ENCODE measurements at places on chromosomes 3 and 15.

DNA sequence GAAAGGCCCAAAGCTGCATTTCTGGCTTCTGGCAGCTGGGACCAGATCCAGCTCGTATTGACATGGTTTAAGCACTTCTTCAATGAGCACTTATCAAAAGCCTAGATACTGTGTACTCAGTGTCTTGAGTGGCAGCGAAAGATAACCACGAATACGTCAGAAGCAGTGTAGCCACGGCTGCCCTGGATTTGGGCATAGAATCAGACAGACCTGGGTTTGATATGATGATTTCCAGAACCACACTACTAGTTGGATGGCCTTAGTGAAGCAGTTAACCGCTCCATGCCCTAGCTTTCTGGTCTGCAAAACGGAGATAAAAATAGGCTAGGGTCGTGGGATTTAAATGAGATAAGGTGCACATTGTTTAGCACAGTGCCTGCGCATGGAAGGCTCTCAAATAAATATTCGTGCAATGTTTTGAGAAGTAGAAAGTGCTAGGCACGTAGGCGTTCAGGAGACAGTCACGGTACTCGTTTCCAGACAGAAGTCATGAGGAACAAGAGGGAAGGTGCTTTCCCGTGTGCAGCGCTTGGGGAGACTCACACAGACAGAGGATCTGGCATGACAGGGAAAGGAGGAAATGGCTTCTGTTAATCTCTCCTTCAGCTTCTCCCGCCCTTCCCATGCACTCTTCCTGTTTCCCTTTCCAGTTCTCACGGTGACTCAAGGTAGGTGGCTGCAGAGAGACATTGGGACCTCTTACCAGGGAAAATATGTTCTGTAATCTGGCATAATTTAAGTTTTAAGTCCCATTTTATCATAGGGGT, 70.3 kb downstream of the CCNL1 start:
- DNase-seq = no peak

- DNase-seq = peak; percentile 92
Observed at GRCh38 chr3:14431917-14432834, 29.8 kb downstream of the SLC6A6 start.

GRCh38 chr15:31528846-31529245, 202.2 kb downstream of the KLF13 start:
- DNase-seq = no peak

GRCh38 chr3:157156837-157157635, 2.9 kb downstream of the CCNL1 start:
- DNase-seq = peak; percentile 59

GRCh38 chr3:31196261-31196660, 301.8 kb upstream of the GADL1 start:
- no peak for DNase-seq

- peak; percentile 69 for DNase-seq
Observed at GRCh38 chr15:64865998-64866520, 24.3 kb downstream of the PLEKHO2 start.

GRCh38 chr3:179861292-179861691, 175.4 kb downstream of the PEX5L start:
- no peak for DNase-seq

- DNase-seq = peak; percentile 61
Observed at GRCh38 chr3:141828890-141829289, 47.6 kb upstream of the ATP1B3 start.

DNA sequence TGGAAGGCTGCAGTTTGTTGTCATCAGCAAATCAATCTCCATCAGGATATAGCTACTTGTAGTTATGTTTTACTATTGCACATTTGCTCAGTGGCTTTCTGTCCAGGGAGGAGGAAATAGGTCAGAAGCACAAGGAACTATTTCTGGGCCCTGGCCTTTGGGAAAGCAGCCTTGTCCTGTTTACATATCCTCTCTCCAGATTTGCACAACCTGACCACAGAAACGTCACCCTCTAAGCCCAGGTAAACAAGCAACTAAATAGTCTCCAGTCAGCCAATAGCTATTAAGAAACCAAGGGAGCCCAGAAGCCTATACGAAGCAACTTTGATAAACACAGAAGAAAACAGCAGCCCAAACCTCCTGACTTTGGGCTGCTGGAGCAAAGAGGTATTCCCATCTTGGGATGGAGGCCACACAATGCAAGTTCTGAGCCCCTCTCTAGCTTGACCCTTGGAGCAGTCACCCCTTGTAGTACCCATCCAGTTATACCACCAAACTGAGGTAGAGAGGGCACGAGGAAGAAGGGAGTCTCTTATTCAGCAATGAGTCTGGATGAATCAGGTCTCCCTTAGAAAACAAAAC, 2.3 kb upstream of the FEM1B start:
- no peak for DNase-seq

DNA sequence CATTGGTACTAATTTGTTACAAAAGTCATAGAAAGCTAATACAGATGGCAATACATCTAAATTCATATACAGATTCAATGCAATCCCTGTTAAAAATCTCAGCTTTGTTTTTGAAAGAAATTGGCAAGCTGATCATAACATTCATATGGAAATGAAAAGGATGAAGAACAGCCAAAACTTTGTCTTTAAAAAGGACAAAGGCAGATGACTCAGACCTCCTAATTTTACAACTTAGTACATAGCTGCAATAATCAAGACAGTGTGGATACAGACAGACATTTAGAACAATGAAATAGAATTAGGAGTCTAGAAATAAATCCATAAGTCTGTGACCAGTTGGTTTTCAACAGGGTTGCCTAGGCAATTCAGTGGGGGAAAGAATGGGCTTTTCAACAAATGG, 63.3 kb downstream of the AQP9 start:
- peak; percentile 76 for DNase-seq

GRCh38 chr3:119619094-119619493, 21.4 kb downstream of the PLA1A start:
- DNase-seq = no peak

DNA sequence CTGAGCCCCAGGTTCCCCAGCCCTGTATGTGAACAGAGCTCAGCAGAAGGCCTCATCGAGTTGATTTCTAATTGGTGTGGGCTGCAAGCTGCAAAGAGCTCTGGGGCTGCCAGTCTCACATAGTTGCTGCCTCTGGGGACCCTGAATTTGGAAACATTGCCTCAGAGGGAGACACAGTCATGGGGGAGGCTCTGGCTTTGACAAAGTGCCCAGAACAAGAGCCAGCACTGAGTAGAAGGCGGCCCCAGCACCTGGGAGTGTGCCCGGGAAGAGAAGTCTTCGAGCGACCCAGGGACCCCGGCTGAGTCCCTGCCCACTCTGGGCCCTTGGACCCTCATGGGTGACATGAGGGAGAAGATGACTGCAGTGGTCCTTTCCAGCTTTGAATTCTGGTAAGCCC, 7.3 kb downstream of the NTRK3 start:
- peak; percentile 12 for DNase-seq

- no peak for DNase-seq
Observed at GRCh38 chr3:23448998-23449537, 245.9 kb downstream of the UBE2E2 start.

DNA sequence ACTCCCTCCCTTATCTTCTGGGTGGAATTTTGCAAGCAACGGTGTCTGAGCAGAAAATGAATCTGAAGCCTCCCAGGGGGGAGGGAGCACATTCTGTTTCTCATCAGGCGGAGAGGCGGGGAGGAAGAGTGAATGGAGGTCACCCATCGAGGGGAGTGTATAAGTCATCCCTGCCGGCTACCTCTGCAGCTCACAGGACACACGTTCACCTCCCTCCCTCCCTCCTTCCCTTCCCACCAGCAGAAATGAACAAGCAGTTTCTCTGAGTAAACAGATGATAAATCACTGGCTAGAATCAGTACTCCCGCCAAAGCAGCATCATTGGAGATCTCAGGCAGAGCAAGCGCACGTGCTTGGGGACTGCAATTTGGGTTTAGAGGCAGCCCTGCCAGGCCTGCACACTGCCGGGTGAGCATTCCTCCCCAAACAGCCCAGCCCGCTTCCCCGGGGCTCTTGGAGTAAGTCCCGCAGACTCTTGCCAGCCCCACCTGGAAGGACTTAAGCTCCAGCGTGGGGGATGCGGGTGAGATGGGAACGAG, 38.3 kb downstream of the CPN2 start:
- peak; percentile 65 for DNase-seq

DNA sequence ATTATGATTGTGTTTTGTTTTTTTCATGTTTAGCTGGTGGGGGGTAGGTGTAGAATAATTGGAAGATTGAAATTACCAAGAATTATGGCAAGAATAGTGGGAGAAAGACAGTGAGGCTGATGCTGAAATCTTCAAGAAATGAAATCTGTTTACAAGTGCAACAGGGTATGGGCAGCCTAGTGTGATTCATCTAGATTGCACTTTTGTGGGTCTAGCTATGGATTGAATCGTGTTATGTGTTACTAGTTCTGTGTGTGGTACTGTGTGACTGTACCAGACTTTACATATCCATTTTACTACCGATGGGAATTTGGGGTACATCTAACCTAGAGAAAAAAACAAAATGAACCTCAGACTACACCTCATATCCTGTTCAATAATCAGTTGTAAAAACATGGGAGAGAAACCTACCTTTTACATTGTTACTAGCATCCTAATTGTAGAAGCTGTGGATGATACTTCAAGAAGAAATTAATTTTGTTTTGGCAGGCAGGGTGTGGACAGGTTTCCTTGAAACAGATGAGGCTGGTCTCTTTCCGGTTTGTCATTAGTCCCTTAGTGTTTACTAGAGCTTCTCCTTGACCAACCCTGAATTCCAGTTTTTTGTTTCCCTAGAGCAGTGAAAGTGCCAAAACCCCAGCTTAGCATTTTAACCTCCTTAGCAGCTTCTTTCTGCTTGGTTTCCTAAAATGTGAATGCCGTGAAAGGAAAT, 47.9 kb downstream of the OPA1 start:
- DNase-seq = peak; percentile 53

DNA sequence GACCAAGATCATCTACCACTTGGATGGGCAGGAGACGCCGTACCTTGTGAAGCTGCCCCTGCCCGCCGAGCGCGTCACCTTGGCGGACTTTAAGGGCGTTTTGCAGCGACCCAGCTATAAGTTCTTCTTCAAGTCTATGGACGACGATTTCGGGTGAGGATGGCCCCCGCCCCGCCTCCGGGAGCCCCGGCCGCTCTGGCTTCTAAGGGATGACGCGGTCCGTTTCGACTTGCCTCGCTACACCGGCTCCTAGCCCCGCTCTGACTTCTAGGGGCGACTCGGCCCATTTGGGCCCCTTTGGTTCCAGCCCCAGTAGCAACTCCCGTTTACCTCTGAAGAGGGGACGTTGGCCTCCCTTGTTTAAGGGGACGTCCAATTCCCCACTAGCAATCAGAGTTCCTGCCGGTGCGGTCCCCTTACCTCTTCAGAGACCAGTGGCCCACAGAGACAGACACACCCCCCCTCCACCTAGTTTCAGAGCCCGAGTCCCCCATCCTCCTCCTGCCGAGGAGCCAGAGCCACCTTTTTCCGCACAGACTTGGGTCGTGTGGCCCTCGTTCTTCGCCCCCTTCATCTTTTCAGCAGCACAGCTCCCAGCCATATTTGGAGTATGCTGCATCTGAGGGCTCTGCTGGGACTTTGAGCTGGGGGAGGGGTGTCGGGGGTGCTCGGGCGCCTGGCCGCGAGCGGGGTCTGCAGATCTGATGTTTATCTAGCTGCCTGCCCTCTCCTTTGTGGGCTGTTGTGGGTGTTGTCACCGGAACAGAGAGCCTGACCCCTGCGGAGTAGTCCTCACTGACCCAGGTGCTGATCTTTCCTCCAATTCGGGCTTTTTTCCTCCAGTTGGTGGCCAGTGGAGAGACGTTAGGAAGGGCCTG, 706 bp downstream of the DVL3 start:
- DNase-seq = peak; percentile 76

- no peak for DNase-seq
Observed at GRCh38 chr3:14933820-14934425, 13.5 kb upstream of the NR2C2 start.

DNA sequence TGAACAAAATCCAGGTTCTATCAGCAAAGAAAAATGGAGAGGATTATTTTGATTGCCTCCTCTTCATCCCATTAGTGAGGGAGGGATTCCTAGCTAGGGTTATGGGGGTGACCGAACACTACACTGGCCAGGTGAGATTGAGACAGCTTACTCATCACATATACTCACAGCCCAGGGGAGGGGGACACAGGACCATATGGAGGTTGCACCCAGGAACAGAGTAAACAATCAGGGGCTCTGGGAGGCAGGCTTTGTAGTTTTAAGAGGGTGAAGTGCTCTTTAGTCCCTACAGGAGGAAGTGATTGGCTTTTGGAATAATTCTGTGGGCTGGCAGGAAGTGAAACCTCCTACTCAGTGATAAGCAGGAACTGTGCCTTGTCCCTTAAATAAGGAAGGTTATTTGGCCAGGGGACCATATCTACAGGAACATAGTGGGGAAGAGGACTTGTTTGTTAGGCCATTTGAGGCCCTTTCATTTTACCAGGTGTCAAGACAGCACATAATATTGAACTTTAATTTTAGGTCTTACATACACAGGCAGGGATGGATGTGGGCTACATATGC, 17.5 kb upstream of the KCTD6 start:
- DNase-seq = no peak

DNA sequence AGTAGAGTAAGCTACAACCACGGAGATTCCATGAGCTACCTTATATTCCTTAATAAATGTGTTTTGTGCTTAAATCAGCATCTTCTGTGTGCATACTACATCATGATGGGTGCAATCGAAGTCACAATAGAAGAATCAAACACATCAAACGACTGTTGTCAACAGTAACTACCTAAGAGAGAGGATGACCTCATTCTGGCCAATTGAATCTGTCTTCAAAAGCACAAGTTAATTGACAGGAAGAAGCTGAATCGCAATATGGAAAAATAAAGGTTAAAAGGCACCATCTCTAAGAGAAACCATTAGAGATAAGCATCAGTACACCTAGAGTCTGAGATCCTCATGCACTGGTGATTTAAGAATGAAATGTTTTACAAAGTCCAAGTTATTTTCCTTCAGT, 39.0 kb downstream of the CD200R1L start:
- no peak for DNase-seq

DNA sequence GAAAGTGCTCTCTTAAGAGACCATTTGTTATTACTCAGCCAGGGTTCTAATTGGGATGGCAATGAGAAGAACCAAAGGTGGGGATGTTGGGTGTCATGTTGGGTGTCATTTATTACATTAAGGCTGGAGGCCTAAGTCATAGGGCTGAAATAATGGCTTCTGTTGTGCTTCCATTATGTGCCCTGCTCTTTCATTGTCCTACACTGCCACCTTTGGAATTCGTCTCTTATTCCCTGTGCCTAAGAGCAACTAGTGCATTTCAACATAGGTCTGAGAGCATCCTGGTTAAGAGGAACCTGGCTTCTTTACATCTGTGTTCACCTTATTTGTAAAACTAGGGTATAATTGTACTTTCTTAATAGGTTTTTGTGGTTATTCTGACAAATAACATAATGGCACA, 32.2 kb downstream of the RIOX2 start:
- DNase-seq = no peak

- DNase-seq = peak; percentile 44
Observed at GRCh38 chr15:40937762-40938535, 8.8 kb downstream of the DLL4 start.

Data from GM23248 (cell line).